ENCODE measurements at places on chromosomes 16 and 17.

DNA sequence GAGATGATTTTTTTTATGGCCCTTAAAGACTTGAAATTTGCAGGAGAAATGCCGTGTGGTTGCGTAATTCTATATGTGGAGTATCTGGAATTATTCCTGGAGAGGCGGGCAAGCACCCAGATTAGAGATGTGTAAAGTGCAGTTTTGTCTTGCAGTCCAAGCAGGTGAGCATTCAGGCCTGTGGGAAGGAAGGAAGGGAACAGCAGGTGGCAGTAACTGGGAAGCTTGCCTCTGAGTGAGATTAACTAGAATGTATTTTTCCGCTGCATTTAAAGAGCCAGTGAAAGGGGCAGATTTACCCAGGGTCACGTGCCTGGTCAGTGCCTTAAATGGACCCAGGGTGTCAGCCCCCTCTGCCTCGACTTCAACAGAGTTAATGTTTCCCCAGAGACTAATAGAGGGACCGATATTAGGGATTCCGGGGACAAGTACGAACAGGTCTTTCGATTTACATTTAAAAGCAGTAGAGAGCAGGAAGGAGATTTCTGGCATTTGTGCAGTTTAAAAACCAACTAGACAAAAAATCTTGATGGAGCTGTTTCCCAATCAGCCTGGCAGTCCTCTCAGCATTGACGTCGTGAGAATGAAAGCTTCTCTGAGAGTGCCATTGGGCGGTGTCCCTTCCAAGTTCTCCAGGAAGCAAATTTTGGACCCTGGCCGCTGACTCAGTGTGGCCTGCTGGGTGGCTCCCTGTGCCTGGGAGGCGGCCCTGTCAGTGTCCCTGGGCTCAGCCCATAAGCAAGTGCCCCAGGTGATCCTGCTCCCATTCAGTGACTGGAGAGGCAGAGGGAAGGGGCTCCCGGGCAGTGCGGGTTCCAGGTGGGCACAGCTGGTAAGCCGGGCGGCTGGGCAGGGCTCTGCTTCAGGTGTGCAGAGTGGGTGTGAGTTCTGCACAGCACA, 38.2 kb downstream of the KSR1 start:
- H3K4me1 ChIP-seq: peaks cover 19% of the 10 kb centered on the region
- DNase-seq: no peak
- H3K36me3 ChIP-seq: peaks cover 4% of the 10 kb centered on the region
- H3K27me3 ChIP-seq: no peaks in the 10 kb centered on the region

GRCh38 chr17:79476074-79476652, 134.7 kb downstream of the RBFOX3 start:
- no peak overlapping the region for H3K27ac ChIP-seq
- H3K4me1 ChIP-seq: no peaks in the 10 kb centered on the region
- H3K4me3 ChIP-seq: no peak overlapping the region
- no peaks in the 10 kb centered on the region for H3K36me3 ChIP-seq
- H3K27me3 ChIP-seq: peaks cover 5% of the 10 kb centered on the region
- no peak for DNase-seq

DNA sequence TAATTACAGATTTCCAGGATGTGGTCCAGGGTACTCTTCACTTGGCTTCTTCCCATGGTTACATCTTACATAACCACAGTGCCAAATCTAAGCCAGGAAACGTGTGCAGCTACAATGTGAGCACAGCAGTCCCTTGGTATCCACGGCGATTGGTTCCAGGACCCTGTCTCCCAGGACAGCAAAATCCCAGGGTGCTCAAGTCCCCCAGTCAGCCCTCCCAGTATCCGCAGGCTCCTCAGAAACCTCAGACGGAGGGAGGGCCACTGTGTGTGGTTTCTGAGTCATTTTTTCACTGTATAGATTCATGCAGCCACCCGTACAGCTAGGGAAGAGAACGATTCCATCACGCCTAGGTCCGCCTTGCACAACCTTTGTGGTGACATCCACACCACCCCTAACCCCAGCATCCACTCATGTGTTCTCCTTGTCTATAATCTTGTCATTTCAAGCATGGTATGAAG, 11.1 kb upstream of the ATP2C2 start:
- H3K27ac ChIP-seq: no peak overlapping the region
- peaks cover 6% of the 10 kb centered on the region for H3K27me3 ChIP-seq
- H3K4me3 ChIP-seq: no peak overlapping the region
- no peak for DNase-seq
- H3K4me1 ChIP-seq: peaks cover 25% of the 10 kb centered on the region

GRCh38 chr16:68999114-68999513, 106.3 kb upstream of the HAS3 start:
- no peak overlapping the region for H3K4me3 ChIP-seq
- no peaks in the 10 kb centered on the region for H3K27me3 ChIP-seq
- peaks cover 7% of the 10 kb centered on the region for H3K36me3 ChIP-seq

DNA sequence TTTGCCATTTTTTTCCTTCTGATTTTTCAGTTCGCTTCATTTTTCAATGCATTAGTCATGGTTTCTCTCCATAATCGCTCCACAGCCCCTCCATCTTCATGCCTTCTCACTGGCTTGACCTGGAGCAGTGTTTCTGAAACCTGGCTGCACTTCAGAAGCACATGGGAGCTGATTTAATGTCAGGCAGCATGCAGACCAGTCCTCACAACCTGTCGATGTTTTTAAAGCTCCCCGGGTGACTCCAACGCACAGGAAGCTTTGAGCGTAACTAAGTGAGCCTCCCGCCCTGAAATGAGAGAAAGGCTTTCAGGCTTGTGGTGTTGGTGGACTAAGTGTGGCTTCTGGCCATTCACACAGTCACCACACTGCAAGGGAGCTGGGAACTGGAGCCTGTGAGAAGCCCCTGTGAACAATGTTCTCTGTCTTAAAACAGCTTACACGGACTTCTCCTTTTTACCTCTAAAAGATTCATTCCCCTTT, 16.8 kb upstream of the DRG2 start:
- H3K27ac ChIP-seq: no peak overlapping the region
- DNase-seq: no peak
- H3K36me3 ChIP-seq: no peaks in the 10 kb centered on the region

- H3K36me3 ChIP-seq: peaks cover 4% of the 10 kb centered on the region
- H3K4me3 ChIP-seq: no peak overlapping the region
These were observed 81.1 kb downstream of the RGS9 start for GRCh38 chr17:65218261-65218660.

- H3K36me3 ChIP-seq: peaks cover 7% of the 10 kb centered on the region
- no peak overlapping the region for H3K27ac ChIP-seq
- DNase-seq: peak; percentile 39
- peak overlapping the region; percentile 95 for H3K4me3 ChIP-seq
- peaks cover 41% of the 10 kb centered on the region for H3K4me1 ChIP-seq
These were observed 484 bp downstream of the FZD2 start for GRCh38 chr17:44557651-44558285.

GRCh38 chr16:1793578-1794220, at the start of gene IGFALS:
TSS of gene IGFALS (minus strand) at chr16:1793705. CDS start at chr16:1793652, 53 bp downstream.
- no peaks in the 10 kb centered on the region for H3K27me3 ChIP-seq
- no peaks in the 10 kb centered on the region for H3K4me1 ChIP-seq
- H3K4me3 ChIP-seq: no peak within 1 kb of the TSS
- DNase-seq: no peak
- no peak within 1 kb of the TSS for H3K27ac ChIP-seq

Measured in endothelial cell (in vitro differentiated cells).